ENCODE measurements at places on chromosomes 2 and 18. TPM values are rescaled to one million over a fixed set of nuclear protein-coding genes. Genes with fewer than 3 reads are reported as not detected.

DNA sequence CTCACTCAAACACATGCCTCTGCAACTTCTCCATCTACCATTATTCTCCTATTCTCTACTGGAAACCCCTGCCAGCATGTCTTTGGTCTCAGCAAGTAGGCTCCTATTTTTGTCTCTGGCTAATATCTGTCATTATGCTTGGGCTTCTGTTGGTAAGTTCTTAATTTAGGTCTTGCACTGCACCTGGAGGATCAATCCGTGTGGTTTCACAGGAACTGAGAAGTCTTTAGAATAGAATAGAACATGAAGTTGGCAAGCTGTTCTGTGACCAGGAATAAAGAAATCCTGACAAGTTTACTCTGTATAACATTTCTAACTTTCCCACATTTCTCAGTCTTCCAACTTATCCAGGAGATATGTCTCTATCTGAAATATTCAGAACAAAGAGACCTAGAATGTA is 219.5 kb upstream of the GYPC start:
- no peak for DNase-seq

- DNase-seq: peak; percentile 73
Measured at GRCh38 chr18:10715791-10716190, 190.0 kb downstream of the NAPG start.

TRPM8 gene
- total RNA-seq: not detected

SEMA4F gene
- 7.7 TPM for total RNA-seq

Measured in aorta (tissue), 5 donors.